ENCODE measurements at places on chromosomes 5 and 9.

GRCh38 chr5:83204651-83205050 is 127.3 kb downstream of the XRCC4 start:
- DNase-seq: no peak

DNA sequence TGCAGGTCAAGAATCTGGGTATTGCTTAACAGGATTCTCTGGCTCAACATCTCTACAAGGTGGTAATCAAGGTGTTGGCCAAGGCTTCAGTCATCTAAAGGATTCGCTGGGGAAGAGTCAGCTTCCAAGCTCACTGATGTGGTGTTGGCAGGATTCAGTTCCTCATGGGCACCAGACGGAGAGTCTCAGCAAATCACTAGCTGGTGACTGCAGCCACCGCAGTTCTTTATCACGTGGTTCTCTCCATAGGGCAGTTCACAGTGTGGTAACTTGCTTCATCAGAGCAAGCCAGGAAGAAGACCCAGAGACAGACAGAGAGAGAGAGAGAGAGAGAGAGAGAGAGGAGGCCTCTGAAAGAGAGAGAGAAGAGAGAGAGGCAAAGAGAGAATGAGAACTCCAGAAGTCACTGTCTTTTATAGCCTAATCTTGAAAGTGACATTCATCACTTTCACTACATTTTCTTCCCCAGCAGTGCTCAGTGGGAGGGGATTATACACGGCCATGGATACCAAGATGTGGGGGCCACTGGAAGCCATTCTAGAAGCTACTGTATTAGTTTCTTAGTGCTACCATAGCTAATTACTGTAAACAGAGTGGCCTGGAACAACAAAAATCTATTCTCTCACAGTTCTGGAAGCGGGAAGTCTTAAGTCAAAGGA is 109.2 kb upstream of the SMIM23 start:
- DNase-seq: peak; percentile 4

GRCh38 chr5:98843481-98843880 is 70.0 kb downstream of the RGMB start:
- no peak for DNase-seq

GRCh38 chr5:78588507-78588906 is 60.1 kb downstream of the LHFPL2 start:
- DNase-seq: no peak

DNA sequence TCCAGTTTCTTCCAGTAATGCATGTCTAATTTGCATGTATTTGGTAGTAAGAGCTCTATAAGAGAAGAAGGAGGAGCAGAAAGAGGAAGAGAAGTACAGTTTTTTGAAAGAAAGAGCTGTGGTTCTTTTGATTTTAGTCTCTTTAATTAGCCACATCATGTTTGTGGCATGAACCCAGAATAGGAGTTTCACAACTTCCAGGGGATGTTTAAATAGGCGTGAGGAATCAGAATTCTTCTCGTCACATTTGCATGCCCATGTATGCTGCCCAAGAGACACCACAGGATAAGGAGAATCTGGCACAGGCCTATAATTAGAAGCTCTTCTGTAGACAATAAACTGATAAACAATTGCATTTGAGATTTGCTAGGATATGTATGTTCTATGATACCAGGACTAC is 78.7 kb downstream of the GAS1 start:
- no peak for DNase-seq

GRCh38 chr9:69469136-69469535 is 144.1 kb downstream of the ENTREP1 start:
- DNase-seq: no peak

- no peak for DNase-seq
These were observed 124.6 kb downstream of the ACER2 start for GRCh38 chr9:19533373-19533772.

GRCh38 chr9:33623658-33624586 is 99.9 kb downstream of the ANKRD18B start:
- DNase-seq: peak; percentile 44

DNA sequence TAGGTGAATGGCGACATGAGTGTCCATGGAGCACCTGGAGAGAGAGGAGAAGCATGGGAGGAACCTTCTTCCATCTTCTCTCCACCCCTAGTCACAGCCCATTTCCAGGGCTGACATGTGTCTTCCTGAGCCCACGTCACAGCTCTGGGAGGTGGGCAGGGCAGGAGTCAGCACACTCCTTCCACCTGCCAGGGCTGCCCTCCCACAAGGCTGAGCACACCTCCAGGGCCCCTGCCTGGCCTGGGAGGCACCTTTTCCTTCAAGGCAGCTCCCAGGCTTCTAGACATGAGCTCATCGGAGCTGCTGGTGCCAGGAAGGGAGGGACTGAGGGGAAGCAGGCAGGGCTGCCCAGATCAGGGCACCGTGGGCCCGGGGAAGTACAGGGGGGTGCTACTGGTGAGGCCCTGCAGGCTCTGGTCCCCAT is 13.6 kb upstream of the SYNPO start:
- no peak for DNase-seq

DNA sequence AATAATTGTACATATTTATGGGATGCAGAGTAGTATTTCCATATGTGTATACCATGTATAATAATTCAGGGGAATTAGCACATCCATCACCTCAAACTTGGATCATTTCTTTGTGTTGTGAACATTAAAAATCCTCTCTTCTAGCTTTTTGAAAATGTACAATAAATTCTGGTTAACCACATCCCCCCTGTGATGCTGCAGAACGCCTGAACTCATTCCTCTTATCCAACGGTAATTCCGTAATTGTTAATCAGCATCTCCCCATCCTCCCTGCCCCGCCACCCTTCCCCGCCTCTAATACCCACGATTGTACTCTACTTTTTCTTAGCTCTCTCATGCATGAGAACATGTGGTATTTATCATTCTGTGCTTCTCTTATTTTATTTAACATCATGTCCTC is 127.7 kb upstream of the ANKRD55 start:
- DNase-seq: no peak

DNA sequence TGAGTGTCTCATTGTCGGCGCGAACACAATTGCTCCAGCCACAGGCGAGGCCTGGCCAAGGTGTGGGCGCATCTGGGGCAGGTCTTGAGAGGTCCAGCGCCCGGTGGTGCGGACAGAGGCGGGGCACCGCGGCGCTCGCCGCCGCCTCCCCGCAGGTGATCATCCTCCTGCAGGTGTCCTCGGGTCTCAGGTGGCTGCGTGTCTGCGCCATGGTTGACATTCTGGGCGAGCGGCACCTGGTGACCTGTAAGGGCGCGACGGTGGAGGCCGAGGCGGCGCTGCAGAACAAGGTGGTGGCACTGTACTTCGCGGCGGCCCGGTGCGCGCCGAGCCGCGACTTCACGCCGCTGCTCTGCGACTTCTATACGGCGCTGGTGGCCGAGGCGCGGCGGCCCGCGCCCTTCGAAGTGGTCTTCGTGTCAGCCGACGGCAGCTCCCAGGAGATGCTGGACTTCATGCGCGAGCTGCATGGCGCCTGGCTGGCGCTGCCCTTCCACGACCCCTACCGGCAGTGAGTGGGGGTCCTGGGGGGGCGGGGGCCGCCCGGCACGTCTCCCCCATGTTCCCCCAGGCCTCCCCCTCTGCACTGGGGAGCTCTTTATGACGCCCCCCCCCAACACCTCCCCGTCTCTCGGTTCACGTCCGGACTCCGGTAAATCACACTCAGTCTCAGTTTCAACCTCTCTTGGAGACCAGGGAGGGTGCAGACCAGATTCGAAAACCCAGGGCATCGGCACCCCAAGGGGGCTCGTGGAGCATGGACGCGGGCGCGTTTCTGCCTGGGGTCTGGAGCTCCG is 446 bp downstream of the NXNL2 start:
- no peak for DNase-seq

DNA sequence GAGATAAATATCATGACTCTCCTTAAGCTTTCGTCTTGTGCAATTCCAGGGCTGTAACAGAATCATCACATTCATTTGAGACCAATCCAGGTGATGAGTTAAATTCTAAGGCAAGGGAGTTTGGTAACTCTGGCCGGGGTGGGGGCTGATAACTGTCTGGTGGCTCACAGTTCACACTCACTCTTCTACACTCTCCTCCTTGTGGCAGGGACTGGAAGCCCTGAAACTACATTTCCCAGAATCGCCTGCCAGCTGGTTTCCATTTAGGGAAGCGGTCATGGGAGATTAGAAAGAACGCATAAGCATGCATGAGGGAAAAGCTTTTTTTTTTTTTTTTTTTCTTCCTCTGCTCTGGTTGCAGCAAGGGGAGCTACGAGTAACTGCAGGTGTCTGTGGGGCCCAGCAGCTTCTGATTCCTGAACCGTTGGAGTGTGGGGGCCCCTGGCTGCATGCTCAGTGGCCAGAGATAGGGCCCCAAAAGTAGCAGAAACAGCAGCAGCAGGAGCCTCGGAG is 154.8 kb upstream of the TBC1D2 start:
- DNase-seq: no peak

DNA sequence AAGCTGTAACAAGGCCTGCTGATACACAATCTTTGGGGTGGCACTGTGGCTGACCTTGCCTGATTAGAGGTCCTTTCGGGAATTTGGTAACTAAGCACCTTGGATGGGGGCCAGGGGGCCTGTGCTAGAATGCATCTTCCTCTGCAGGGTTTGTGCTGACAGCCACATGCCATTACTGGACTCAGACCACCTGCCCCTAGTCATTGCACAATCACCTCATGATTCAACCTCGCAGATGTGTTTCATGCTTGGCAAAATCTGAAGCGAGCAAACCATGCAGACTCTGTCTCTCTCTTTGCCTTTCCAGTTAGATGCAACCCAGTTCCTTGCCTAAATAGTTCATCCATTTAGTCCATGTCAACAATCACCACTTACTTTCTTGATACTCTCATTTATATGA is 96.5 kb upstream of the ERCC6L2 start:
- DNase-seq: no peak

- DNase-seq: no peak
These were observed 72.1 kb upstream of the ARAP3 start for GRCh38 chr5:141753971-141754713.

- no peak for DNase-seq
These were observed 345.2 kb downstream of the GLIS3 start for GRCh38 chr9:3954331-3955304.

DNA sequence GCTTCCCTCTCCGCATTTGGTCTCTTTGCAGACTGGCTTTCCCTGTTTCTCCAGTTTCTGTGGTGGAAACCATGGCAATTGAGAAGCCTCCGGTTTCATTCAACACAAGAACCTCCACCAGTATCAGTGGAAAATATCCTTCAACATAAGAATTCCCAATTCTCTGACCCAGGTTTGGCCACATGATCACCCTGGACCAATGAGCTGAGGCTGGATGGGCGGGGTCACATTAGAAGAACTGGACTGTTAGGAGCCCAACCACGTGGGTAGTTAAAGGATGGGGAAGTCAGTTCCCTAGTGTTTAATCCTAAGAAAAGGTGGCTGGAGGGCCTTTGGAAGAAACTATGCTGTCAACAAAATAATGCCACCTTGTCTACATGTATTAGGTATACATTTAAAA is 336.3 kb downstream of the DMRT2 start:
- no peak for DNase-seq

DNA sequence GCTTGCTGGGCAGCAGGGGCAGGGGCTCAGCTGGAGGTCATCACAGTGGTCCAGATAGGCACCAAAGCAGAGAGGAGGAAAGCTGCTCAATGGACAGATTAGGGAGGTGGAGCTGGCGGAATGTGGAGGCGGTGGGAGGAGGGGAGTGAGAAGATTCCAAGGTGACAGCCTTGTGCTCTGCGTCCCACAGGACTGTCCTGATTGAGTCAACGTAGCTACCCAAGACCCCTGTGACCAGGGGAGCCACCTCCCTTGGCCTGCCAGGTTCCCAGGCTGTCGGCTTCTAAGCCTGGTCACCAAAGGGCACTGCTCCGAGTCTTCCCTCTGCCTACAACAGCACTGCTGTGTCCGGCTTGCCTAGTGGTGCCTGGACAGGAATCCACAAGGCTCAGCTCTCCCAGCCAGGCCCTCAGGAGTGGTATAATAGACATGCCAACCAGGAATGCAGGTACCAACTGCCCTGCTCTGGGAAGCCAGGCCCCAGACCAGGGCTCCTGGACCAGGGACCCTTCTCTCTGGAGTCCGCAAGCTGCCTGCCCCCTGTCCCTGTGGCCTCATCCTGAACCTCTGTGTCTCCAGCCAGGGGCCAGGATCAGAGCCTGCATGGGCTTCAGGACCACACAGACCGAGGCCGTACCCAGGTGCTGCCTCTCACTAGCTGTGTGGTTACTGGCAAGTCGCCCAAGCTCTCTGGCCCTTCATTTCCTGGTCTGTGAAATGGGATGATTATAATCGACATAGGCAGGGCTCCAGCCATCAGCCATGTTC is 67.9 kb downstream of the STK10 start:
- DNase-seq: no peak

GRCh38 chr9:126952205-126952977 is 37.8 kb downstream of the RALGPS1 start:
- no peak for DNase-seq

DNA sequence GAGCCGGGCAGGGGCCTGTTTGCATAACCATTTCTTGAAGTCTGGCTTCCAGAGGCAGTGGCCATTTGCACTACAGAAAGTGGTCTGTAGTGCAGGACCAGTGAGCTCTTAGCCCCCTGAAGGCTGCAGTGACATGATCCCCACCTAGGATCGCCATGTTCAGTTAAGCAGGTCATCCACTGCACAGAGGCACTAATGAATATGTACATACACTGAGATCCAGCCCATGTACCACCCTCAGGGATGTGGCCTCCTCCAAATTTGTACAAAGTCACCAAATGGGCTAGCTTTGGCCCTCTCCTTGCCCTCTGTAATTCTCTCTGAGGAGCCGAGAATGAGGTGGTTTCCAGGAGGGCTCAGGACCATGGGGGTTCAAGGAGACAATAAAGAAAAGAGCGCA is 8.3 kb upstream of the SUSD3 start:
- no peak for DNase-seq

DNA sequence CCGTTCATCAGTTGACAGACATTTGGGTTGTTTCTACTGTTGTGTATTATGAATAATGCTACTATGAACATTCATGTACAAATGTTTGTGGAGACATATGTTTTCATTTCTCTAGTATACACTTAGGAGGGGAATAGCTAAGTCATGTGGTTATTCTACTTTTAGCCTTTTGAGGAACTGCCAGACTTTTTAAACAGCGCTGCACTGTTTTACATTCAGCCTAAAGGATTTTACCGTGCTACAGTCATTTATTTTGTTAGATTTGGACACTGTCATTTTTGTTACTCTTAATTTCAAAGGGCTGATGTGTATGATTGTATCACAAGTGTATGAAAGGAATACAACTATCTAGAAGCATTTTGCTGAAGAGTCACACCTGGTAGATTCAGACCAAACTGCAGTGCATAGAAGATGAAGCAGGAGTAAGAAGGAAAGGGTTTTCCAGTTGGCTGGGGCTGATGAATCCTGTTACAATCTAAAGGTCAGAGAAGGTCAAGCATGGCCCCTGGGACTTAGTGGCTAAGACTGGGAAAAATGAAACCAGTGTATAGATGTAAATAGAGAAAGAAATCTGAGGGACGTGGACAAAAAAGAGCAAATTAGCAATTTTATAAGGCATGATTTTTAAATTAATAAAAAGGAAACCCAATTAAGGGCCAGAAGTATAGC is 509.7 kb downstream of the PSAT1 start:
- DNase-seq: no peak
